ENCODE measurements at places on chromosomes 11 and 22.

GRCh38 chr11:10653946-10654810 lies 39.4 kb downstream of the IRAG1 start:
- no peak for DNase-seq

- no peak for DNase-seq
Observed at GRCh38 chr11:100876815-100877520, 189.9 kb downstream of the ARHGAP42 start.

DNA sequence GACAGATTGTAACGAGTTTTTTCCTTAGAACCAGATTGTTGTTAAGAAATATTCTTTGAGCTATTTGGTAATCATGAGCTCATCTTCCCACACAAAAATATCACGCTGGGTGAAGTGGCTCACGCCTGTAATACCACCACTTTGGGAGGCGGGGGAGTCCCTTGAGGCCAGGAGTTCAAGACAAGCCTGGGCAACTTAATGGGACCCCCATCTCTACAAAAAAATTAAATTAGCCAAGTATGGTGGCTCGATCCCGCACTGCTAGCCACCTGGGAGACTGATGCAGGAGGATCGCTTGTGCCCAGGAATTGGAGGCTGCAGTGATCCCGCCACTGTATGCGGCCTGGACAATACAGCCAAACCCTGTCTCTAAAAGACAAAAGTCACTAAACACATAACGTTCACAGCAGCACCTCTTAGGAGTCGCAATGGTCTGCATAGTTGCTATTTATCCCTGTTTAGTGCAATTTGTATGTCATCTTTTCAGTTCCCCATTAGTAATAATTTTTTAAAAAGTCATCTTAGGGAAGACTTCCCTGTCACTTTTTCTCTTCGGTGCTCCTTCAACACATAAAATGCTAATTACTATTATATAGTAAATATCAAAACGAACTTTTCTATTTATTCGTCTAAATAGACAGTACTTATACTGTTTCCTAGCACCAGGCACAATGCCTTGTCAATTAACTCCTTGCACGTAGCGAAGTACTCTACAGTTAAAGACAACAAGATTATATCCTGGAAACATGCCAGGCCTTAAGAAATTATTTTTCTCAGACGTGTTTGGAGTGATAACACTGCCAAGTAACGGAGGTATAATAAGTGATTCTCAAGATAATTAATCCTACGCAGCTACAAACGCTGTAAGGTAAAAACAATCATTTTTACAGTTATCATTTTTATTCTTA lies 1.1 kb downstream of the ST13 start:
- no peak for DNase-seq

DNA sequence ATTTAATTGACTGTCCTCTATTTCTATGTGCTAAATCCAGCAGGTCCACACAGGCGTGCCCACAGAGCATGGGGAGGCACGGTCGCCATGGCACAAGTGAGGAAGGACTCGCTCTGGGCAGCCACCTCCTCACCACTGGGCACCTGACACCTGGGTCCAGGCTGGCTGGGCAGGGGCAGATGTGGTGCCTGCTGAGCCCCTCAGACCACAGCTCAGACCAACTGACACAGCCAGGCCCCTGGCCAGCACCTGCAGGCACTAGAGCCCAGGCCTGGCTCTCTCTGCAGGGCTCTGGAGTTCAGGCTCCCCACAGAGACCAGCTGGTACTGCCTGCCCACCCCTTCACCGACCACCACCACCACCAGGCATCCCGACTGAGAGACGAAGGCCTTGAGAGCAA lies 27.9 kb downstream of the LINC01488 start:
- no peak for DNase-seq

DNA sequence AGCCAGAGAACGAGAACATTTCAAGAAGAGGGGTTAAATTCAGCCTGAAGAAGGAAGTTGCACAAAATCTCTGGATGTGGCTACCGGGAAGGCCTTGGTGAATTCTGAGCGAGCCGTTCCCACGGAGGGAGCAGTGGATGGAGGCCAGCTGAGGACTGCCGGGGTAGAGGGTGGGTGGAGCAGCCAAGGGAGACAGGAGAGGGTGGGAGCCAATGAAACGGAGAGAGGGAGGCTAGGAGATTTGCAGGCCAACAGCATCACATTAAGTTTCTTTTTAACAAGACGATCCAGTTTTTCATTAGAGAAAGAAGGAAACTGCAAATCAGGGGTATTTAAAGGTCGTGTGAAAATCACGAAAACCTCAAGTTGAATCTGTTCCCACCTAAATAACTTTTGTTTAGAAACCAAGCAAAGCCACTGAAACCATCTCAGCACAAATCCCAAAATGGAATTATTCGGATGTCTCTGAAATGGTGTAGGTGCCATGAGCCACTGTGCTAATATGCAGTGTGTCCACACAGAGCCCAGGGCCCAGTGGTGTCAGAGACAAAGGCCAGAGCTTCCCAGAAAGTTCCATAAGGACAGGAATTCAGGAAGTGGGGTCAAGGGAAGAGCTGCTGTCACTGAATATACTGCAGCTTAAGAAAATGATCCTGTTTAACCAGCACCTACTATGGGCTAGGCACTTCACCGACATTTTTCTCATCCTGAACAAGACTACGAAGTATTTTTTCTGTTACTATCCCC lies 59.7 kb upstream of the SLC35C1 start:
- no peak for DNase-seq

GRCh38 chr11:5476186-5476819 lies 12.2 kb upstream of the OR52D1 start:
- no peak for DNase-seq

GRCh38 chr11:66368484-66368883 lies 3.1 kb downstream of the SLC29A2 start:
- no peak for DNase-seq

- DNase-seq = no peak
Observed at GRCh38 chr11:73629907-73630306, 16.5 kb upstream of the PLEKHB1 start.

DNA sequence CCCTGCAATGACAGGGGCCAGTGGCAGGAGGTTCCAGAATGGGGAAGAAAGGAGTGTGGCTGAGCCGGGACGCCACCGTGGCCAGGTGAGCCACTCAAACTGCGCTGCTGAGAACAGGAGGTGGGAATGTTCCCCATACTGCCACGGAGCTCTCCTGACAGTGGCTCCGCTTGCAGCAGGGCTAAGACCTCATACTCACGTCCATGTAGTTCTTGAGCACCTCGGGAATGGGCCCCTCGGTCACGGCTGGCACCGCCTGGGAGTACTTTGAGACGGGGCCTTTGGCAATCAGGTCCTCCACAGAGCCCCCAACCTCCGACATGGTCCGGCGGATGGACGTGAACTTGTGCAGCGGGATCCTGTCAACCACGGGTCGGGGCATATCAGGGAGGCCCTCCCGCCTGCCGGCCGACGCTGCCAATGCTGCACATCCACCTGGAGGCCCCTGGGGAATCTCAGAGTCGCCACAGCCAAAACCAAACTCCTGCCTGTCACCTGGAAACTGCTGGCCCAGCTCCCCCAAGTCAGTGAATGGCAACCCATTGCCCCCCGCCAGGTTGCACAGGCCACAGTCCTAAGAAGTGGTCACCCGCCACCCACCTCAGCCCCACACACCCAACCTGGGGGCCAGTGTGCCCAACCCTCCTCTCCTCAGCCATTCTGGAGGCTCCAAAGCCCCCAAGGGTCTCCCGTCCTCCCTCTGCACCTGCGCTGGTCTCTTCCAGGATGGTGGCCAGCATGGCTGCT lies 2.4 kb downstream of the CTSD start:
- DNase-seq = no peak

- DNase-seq = no peak
Observed at GRCh38 chr11:1152316-1153104, 5.2 kb upstream of the MUC5AC start.

GRCh38 chr22:26586556-26587325 lies 3.2 kb downstream of the TPST2 start:
- DNase-seq = no peak

DNA sequence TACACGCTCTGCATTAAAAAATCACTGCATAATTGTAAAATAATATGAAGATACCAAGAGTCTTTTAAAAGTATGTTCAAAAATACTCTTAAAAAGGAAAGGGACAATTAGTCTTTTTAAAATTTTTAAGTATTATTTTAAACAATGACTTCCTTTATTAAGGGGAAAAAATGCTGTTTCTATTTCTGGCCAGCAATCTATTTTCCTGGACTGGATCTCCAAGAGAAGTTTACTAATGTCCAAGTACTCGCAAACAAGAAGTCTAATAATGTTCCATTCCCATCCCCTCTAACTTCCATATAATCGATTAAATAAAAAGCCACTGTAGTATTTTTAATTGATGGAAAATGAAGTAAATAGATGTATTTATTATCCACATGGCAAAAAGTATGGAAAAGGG lies 123.7 kb downstream of the MPPED2 start:
- no peak for DNase-seq

DNA sequence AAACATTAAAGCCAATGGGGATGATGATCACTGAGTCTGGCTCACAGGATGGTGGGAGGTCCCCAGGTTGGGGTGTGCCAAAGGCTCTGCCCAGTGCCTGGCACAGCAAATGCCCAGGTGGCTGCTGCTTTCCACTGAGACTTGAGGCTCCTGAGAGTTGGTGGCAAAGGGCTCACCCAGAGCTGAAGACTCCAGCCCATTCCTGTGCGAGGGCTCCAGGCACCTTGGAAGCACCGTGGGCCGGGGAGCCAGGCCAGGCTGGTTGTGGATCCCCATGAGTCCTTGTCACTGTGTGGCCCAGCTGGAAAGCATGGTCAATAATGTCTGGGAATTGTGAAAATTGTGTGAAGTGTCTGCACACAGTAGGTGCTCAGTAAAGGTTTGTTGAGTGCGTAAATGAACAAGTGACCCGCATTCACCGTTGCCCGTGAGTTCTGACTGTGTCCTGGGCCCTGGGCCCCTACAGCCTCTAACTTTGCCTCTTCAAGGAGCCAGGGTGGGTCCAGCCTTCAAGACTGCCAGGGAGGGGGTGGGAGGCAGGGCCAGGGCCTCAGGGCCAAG lies 2.8 kb upstream of the UNC93B1 start:
- DNase-seq = no peak

GRCh38 chr11:92830377-92831155 lies 138.9 kb upstream of the MTNR1B start:
- DNase-seq = no peak

GRCh38 chr11:17721242-17721999 lies 2.0 kb downstream of the MYOD1 start:
- no peak for DNase-seq

GRCh38 chr11:128288368-128288767 lies 299.0 kb downstream of the ETS1 start:
- no peak for DNase-seq

DNA sequence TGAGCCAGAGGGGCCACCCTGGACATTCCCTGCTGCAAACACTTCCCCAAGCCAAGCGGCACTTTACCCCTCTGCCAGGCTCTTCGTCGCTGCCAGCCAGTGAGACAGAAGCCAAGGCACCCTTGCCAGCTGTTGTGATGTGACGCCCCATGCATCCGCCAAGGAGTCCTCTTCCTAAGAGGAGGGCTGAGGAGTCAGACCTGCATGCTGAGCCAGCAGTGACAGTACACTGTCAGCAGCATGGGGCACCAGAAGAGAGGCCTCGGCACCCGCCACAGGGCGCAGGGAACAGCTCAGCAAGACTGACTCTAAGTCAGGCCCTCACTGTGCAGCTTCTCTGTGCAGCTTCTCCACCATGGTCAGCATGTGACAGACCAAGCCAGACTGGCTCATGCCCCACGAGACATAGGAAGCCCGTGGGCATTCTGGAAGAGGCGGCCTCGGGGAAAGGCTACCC lies 26.4 kb downstream of the VPS37C start:
- DNase-seq = no peak

- no peak for DNase-seq
Observed at GRCh38 chr22:28949788-28950187, 66.4 kb downstream of the ZNRF3 start.

- DNase-seq = no peak
Observed at GRCh38 chr22:32852395-32853251, 51.1 kb downstream of the TIMP3 start.

GRCh38 chr11:10758957-10759356 lies 7.9 kb downstream of the CTR9 start:
- DNase-seq = no peak

DNA sequence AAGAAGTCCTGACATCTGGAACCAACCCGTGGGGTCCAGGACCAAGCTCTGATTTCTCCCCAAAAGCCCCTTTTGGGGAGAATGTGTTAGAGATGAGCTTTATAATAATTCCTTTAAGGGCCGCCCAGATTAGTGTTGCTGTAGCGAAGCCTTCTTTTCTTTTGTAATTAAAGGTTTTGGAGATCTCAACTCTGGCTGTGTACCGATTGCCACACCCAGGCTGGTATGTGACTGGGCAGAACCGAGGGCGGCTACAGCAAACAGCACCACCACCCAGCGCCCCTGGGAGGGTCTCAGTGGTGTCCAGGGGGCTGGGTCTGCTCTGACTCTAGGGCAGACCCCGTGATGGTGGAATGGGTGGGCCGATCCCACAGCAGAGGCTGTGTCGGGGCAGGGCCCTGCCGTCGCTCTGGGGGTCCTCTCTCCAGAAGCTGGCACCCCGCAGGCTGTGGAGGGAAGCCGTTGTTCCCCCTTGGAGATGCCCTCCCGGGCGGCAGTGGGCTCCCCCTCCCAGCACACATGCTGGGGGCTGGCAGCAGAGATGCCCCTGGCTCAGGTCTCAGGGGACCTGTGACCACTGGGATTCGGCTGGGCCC lies 31.0 kb downstream of the TPCN2 start:
- DNase-seq = no peak

DNA sequence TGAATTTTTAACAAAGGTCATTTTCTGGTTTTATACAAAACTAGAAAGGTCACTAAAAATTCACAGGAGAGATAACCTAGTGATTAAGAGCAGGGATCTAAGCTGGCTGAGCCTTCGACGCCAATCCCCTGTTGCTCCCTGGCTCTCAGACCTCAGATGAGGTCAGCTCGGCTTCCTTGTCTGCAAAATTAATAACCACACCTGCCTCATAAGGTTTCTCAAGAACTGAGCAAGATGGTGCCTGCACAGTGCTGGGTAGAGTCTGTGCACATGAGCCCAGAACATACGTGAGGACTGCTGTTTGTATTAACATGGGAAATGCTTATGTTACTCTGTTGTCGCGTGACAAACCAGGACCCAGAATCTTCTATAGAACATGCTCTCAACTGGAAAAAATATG lies 24.4 kb upstream of the CD5 start:
- no peak for DNase-seq

GRCh38 chr22:39488563-39489083 lies 13.5 kb upstream of the MIEF1 start:
- DNase-seq = no peak

- DNase-seq = no peak
Observed at GRCh38 chr11:102470251-102470650, 17.7 kb upstream of the TMEM123 start.

- DNase-seq = peak; percentile 39
Observed at GRCh38 chr11:46332568-46333393, 14.5 kb upstream of the DGKZ start.

- no peak for DNase-seq
Observed at GRCh38 chr11:122028545-122028944, 87.5 kb downstream of the BLID start.

- no peak for DNase-seq
Observed at GRCh38 chr11:120501440-120501839, 10.1 kb upstream of the GRIK4 start.

DNA sequence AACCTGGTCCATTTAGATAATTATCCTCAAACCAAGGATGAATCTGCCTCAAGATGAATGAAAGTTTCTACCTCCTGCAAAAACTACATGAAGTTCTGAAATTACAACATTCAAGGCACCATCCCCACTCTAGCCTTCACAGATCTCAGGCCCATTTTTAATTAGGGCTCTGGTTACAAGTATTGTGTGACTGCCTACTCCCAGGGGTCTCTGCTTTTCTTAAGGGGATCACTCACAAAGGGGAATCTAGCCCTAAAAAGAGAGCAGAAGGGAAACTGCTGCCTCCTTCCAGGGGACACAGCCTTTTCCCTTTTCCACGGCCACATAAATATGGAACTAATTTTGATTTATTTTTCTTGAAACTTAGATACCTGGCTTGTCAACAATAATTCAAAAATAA lies 17.4 kb upstream of the TMEM135 start:
- no peak for DNase-seq

All from stimulated activated CD8-positive, alpha-beta memory T cell treated with anti-CD3 and anti-CD28 coated beads, Interleukin-4, amount 100 ng/mL, for 4 hours (primary cell).